EL (cell line): ENCODE measurements at places on chromosomes 6 and 20.

GRCh38 chr20:20334489-20334888, 33.4 kb upstream of the INSM1 start:
- no peak for DNase-seq

- no peak for DNase-seq
Observed at GRCh38 chr20:42836339-42836738, 353.4 kb downstream of the PTPRT start.

DNA sequence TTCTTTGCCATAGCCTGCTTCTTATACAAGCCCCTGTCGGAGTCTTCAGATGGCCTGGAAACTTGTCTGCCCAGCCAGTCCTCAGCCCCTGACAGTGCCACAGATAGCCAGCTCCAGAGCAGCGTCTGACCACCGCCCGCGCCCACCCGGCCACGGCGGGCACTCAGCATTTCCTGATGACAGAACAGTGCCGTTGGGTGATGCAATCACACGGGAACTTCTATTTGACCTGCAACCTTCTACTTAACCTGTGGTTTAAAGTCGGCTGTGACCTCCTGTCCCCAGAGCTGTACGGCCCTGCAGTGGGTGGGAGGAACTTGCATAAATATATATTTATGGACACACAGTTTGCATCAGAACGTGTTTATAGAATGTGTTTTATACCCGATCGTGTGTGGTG, 29.5 kb downstream of the SLCO4A1 start:
- DNase-seq, result no peak

DNA sequence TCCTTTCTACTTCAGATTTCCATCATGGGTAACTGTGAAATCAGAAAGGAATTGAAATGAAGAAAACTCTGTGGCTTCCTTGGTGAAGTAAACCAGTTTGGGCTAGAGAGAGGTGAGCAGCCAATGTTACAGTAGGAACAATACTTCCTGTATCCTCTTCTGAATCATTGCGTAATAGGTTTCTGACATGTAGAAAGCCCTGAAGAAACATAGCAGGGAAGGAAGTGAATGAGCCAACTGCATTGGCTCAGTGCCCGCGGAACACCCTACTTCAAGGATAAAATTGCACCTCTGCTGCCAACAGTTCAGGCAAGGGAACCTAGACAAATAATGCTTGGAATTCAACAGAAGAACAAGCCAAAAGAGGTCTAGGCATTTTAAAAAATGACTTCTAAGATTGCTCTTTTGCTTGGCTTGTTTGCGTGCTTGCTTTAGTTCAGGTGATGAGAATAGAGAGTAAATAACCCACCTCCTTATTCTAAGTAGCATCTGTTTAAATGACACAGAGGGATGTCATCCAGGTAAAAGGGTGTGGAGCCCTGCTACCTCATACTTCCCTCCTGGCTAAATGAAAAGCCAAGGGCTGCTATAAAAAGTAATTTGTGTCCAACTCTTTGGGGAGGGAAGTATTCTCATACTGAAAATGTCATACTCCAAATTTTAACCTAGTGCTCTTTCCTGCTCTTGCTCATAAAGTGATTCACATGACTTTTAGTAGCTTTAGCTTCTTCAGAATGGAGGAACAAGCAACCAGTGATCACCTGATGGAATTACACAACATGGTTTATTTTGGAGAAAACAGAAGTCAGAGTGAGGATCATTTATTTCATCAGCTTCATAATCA, 30.0 kb upstream of the AKIRIN2 start:
- peak; percentile 92 for DNase-seq

DNA sequence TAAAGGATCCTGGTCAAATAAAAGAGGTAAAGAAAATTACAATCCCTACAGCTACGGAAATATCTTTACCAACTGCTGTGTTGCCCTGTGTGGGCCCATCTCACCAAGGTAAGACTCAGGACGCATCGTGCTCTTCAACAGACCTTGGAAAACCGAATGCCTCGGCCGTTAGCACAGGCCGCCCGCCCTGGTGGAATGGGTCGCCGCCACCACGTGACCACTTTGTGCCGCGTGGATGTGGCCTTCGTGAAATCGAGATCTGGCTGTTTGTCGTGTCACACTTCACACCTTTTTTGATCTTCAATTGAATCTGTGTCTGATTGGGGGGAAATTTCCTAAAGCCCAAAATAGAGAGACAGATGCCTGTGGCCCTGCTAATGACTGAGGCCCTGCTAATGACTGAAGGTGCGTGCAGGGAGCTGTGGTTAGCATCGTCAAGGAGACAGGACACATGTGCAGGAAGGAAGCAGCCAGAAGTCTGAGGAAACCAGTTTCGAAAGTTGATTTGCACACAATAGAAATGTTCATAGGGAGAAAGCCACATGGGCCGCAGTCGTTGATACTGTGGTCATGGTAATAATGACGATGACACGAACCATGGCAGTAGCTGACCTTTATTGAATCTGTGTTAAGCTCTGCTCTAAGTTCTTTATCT, 175.7 kb upstream of the SNX9 start:
- no peak for DNase-seq

- DNase-seq, result no peak
Observed at GRCh38 chr6:28693751-28694443, 168.2 kb downstream of the GPX5 start.

DNA sequence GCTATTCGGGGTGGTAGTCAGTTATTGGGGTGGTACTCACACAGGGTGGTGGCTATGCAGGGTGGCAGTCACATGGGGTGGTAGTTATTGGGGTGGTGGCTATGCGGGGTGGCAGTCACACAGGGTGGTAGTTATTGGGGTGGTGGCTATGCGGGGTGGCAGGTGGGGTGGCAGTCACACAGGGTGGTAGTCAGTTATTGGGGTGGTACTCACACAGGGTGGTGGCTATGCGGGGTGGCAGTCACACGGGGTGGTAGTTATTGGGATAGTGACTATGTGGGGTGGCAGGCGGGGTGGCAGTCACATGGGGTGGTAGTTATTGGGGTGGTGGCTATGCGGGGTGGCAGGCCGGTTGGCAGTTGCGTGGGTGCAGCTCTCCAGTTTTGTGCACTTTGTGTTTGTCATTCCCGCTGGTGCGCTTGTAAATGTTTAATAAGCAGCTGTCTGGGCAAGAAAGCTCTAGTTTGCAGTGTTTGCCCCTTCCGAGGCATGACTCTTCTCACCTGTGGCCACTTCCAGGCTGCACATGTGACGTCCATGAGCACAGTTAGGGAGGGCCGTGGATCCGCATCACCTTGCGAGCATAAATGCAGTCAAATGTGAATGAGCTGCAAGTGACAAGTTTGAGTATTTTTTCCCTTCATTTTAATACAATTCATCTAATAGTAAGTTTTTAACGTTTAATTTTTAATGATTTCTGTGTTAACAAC, 219.0 kb upstream of the CST7 start:
- no peak for DNase-seq

DNA sequence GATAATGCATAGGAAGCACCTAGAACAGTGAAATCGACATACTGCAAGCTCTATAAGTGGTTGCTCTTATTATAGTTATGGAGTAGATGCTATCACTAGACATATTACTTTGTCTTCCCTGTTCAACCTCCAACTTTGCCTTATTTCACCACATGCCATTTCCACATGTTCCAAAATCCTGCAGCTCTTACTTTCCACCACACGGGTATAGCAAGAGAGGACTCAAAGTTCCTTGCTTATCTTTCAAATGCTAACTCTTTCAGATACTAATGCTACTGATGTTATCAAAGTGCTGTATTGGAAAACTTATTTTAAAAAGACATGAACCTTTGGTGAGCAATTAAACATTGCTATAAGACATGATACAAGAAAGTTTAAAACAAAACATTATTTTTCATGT, 1130.1 kb downstream of the HACE1 start:
- DNase-seq, result no peak

- no peak for DNase-seq
Observed at GRCh38 chr6:146980900-146981329, 223.3 kb upstream of the STXBP5 start.

GRCh38 chr6:5247201-5247600, 13.5 kb downstream of the LYRM4 start:
- DNase-seq, result no peak

- peak; percentile 59 for DNase-seq
Observed at GRCh38 chr6:130425537-130425936, 59.7 kb downstream of the TMEM200A start.

- no peak for DNase-seq
Observed at GRCh38 chr6:54899986-54900385, 53.4 kb downstream of the FAM83B start.

DNA sequence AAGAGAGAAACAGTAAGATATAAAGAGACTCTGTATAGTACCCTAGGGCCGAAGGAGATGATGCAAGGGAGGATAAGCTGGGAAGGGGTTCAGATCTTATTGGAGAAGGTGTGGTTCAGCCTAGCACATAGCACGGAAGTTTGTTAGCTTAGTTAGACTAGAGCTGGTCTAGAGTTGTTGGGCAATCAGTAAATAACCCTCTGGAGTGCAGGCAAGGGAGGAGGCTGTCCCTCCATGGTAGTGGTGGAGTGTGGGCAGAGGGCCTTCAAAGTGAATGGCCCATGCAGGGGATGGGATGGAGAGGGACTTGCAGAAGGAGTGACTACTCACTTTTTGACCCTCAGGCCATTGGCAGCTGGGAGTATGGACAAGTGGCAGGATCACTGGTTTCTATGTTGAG, 20.0 kb downstream of the TULP4 start:
- no peak for DNase-seq

DNA sequence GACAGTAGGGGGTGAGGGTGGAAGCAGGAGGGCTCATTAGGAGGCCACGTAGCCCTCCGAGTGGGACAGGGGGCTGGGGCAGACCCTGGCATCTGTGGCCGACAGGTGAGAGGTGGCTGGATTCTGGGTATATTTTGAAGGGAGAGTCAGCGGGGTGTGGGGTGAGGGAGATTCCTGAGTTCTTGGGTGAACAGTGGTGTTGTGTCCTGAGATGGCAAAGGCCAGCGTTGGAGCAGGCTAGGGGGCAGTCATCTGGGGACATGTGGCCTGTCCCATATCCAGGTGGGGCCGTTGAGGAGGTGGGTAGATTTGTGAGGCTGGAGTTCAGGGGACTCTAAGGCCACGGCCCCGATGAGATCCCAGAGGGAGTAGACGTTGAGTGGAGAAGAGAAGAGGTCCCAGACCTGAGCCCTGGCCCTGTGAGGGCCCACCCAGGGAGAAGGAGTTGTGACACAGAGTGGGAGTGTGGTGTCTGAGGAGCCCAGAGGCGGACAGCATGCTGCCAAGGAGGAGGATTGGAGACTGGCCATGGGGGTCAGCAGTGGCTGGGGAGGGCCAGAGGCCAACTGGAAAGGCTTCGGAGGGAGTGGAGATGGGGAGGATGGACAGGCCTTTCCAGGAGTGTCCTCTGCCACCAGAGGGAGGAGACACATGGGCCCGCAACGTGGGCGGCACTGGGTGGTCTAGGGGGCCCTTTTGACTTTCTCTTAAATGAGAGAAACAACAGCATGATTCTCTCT, 19.6 kb downstream of the PACSIN1 start:
- DNase-seq, result no peak

DNA sequence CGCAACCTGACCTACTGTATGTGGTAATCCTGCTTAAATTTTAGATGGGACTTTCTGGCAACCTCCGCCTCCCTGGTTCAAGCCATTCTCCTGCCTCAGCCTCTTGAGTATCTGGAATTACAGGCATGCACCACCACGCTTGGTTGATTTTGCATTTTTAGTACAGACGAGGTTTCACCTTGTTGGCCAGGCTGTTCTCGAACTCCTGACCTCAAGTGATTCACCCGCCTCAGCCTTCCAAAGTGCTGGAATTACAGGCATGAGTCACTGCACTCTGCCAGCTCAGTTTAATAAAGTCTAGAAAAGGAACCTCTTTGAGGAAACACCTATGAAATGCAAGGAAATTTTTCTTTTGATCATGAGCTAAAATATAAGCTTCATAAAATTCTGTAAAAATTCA, 9.0 kb upstream of the PLCB4 start:
- DNase-seq, result peak; percentile 58

DNA sequence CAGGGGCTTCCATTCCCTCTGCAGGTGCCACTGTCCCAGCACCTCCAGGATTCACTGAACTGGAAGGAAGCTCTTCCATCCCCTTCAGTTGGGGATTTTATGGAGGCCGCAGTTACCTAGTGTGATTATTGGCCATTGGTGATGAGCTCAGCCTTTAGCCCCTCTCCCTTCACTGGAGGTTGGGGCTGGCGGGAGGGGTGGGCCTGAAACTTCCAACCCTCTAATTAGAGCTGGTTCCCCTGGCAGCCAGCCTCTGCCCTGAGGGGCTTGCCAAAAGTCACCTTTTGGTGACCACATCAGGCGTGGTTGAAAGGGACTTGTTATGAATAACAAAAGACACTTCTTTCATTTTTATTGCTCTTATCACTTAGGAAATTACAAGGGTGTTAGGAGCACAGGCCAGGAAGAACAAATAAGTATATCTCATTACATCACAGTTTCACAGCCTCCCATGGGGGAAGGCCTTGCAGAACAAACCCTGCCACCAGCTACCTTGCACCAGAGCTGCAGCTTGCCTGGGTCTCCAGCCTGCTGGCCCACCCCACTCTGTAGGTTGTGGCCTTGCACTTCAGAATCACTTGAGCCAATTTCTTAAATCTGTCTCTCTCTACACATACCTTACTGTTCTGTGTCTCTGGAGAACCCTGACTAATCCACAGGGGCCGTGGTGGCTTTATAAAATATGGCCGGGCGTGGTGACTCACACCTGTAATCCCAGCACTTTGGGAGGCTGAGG, 5.0 kb downstream of the PYGB start:
- no peak for DNase-seq

DNA sequence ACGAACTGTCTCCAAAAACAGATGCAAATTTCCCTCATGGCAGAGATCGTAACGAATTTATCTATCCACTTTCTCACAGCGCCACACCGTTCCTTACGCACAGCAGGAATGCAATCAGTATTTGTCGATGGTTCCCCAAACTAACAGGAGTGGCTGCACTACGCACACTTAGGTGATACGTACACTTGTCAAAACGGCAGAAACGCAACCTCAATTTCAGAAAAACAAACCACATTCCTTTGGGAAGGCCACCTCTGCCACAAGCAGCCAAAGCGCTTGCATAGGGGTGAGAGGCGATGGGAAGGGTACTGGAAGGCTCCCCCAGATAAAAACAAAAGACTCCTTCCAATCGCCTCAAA, 638 bp downstream of the MDN1 start:
- DNase-seq, result peak; percentile 42

DNA sequence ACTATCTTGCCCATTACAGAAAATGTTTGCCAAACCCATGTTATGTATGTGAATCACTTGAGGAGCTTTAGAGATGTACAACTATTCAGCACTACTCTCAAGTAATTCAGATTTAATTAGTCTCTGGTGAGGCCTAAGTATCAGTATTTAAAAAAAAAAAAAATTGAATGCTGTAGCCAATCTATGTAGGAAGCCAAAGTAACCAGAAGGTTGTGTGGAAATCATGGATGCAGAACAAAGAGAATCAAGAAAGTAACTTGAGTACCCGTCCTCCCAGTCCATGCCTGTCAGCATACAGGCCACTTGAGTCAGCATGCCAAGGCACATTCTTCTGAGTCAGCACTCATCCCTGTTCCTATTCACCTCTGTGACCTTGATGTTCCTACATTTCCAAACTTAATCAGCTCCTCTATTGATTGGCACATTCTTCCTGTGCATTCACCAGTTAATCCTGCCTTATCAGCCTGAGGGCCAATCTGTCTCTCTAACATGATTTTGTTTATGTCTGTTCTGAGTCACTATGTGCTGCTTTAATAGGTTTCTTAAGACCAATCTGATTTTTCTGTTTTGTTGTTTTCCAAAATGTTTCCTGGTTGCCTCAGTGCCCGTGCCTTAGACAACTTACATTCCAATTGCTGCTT, 165.6 kb downstream of the KCNQ5 start:
- peak; percentile 89 for DNase-seq

GRCh38 chr6:47168180-47168579, 126.0 kb upstream of the ADGRF1 start:
- DNase-seq, result peak; percentile 98

- DNase-seq, result no peak
Observed at GRCh38 chr6:90586546-90586835, 381 bp downstream of the MAP3K7 start.

GRCh38 chr6:6405997-6406714, 85.7 kb upstream of the F13A1 start:
- no peak for DNase-seq
